ENCODE measurements at places on chromosomes 4 and X.

- no peak for DNase-seq
Observed at GRCh38 chr4:173024203-173024602, 144.4 kb upstream of the GALNT7 start.

DNA sequence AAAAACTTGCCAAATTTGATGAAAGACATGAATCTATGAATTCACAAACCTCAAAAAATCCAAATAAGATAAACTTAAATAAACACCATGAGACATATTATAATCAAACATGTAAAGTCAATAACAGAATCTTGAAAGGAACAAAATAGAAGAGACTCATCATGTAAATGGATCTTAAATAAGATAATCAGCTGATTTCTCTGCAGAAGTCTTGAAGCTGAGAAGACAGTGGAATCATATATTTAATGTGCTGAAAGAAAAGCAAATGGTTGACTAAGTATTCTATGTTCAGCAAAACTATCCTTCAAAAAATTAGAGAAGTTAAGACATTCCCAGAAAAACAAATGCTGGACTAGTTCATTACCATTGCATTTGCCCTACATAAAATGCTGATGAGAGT lies 215.7 kb upstream of the SPIN4 start:
- DNase-seq, result no peak

GRCh38 chr4:138330531-138330930 lies 88.4 kb upstream of the SLC7A11 start:
- no peak for DNase-seq

- no peak for DNase-seq
Observed at GRCh38 chrX:54659547-54659946, 129.5 kb downstream of the GNL3L start.

DNA sequence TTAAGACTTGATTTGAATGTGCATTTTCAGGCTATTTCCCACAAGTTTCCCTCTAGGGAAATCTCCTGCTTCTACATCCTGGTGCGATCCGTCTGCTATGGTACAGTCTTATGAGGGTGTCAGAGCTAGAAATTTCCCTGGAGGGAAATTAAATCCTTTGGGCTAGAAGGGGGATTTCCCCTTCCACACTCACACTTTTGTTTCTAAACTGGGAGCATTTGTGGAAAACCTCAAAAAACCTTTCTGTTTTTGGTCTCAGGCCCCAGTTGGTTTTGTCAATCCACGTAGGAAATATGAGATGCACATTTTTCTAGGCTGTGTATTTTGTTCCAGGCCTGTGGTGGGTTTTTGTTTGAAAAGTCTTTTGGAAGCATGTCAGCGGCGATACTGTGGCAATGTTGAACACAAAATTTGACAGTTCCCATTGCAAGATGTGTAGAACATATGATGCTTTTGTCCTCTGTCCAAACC lies 17.8 kb downstream of the HMGB3 start:
- DNase-seq, result no peak

DNA sequence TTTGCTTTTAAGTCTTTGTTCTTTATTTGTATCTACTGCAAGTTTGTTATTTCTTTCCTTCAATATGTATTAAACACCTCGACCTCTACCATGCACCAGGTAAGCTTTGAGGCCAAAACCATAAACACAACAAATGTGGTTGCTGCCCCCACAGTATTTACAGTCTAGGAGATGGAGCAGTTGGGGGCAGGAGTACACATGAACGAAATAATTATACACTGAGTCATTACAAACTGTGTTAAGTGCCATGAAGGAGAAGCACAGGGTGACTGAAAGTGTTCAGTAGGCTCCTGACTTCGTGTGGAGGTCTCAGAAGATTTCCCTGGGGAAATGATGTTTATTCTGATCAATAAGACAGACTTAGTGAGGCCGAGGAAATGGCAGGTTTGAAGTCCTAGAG lies 30.3 kb downstream of the SLC25A43 start:
- no peak for DNase-seq

DNA sequence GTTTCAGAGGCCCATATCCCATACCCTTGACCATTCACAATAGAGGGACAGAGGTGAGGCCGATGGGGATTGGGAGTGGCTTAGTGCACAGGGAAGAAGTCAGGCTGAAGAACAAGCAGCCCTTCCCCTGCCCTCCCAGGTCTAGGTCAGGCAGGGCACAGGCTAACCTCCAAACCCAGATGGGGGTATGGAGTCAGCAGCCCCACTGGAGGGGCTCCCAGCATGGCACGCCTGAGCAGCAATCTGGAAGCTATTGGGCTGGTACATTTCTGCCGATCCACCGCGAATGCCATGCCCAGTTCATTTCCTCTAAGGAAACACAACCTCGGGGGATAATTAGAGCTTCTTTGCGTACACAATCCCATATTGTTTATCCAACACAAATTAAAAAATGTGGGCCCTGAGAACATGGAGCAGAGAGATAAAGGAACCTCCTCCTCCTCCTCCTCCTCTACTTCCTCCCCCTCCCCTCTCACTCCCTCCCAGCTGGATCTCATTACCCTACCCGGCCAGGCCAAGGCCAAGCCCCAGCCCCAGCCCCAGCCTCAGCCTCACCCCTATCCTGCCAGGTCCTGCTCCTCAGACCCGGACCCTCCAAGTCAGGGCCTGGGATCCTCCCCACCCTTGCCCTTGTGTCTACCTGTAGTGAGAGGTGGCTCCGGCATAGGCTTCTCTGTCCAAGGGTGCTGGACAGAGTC lies 83.0 kb downstream of the PJA1 start:
- DNase-seq, result no peak

DNA sequence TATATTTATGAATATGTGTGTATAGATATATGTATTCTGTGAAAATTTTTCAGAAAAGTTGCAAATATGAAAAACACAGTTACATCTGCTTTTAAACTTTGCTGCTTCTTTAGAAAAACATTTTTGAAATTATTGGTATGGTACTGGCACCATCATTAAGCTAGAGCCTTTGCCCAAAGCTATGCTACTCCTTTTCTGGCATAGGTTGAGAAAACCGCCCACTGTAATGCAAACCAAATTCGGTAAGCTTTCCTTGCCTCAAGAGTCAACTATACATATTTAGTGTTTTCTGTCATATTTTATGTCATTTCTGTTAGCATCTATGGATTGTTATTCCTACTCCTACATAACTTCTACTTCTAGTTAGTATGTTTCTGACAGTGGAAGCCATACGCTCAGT lies 50.7 kb downstream of the ANTXR2 start:
- no peak for DNase-seq

DNA sequence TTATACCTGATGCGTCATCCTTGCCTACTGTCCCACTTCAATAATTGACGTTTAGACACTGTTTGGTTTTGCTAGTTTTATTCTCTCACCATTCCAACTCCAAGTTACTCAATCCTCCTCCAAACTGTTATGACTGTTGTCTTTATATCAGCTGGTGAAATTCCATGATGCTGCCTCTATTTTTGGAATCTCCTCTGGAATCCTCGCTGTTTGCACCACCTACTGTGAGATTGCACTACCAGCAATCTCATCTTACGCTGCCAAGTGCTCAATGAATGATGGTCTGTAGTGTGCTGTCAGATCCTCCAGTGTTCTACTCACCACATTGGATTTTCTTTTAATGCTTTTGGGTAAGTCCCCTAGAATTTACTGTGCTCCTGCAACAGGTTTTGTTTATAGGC lies 13.2 kb upstream of the PCDH18 start:
- no peak for DNase-seq

- no peak for DNase-seq
Observed at GRCh38 chr4:14865804-14866203, 136.5 kb upstream of the CPEB2 start.

DNA sequence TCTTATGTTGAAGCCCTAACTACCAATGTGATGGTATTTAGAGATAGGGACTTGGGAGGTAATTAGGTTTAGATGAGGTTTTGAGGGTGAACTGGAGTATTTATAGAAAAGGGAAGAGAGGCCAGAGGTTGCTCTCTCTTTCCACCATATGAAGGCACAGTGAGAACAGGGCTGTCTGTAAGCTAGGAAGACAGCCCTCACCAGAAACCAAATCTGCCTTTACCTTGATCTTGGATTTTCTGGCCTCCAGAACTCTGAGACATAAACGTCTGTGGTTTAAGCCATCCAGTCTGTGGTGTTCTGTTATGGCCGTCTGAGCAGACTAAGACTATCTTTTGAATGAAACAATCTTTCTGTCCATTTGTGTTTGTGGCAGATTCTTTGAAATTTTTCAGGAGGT lies 223.7 kb downstream of the PDHA2 start:
- no peak for DNase-seq

- no peak for DNase-seq
Observed at GRCh38 chr4:95409750-95410149, 139.0 kb downstream of the UNC5C start.

- no peak for DNase-seq
Observed at GRCh38 chr4:81773557-81773956, 301.9 kb upstream of the RASGEF1B start.

- DNase-seq, result no peak
Observed at GRCh38 chr4:83231620-83232076, 53.0 kb downstream of the COQ2 start.

DNA sequence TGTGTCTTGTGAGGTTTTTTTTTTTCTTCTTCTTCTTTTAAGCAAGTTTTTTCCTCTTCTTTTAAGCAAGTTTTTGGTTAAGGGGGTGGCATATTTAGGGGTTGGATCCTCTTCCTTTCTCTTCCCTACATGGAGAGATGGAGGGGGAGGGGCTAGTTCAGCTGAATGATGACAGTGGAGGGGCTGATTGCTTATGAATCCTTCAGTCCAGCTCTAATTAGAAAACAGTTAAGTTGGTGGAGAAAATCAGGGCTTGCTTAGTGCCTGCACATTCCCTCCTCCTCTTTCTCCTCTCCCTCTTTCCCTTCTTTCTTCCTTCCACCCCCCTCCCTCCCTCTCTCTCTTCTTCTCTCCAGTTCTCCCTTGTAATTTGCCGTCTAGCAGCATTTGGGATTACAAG lies 4.4 kb upstream of the HAND2 start:
- no peak for DNase-seq

DNA sequence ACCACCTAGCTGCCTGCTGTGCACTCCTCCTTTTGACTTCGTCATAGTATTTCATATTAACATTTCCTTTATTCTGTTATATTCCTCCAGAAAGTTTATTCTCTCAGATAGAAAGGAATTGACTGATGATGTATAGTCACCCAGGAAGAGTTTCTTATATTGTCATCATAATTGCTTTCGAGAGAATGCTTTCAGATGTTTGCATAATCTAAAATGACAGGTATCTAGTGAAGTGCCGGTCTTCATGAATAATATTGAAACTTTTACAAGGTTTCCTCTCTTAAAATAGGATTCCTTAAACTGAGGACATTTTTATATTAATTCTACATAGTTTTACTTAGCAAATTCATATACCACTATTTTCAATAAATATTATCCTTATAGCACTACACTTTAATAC lies 10.1 kb downstream of the SEC24D start:
- DNase-seq, result no peak

DNA sequence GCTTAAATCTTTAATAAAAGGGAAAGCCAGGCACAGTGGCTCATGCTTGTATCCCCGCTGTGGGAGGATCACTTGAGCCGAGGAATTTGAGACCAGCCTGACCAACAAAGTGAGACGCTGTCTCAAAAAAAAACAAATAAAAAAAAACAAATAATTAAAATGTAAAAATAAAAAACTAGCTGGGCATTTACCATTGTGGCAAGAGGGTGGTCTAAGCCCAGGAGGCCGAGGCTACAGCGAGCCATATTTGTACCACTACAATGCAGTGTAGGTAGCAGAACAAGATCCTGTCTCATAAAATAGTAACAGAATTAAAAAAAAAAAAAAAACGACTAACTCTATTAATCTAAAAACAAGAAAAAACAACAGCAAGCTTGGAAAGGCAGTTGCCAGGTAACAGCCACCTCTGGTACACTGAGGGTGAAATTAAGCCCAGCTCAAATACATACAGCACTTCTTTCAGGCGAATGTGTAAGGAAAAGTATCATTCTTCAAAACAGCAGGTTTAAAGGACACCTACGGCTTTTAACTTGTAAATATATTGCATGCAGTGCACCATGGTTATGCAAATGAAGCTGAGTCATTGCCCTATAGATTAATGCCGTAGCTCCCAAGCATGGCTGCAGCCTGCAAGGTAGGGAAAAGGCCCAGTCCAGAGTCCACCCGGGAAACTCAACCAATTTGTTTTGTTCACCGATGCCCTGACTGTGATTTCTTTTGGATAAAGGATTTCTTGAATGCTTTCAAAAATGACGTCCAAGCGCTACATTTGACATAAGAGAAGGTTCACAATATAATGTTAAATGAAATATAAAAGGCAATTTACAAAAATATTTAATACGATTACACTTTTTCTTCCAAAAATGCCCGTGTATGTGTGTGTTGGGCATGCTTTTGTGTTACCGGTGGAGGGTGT lies 14.5 kb upstream of the TXLNG start:
- no peak for DNase-seq

DNA sequence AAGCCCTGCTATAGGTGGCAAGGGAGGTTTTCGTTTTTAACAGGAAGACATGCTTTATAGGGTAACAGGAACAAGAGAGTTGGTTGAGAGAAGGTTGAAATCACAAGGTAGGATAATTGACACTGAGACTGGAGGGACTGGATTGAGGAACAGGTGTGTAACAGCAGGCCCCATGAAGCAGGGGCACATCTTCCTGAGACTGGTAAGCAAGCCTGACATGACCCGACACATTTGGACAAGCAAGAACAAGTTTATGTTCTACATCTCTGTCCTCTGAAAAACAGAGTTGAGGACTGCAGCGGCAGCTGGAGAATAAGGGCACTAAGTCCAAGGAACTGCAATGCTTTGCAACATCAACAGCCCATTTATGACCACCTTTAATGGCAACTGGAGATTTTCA lies 5.2 kb downstream of the RPS4X start:
- no peak for DNase-seq

GRCh38 chrX:147953976-147954375 lies 27.2 kb upstream of the FMR1NB start:
- no peak for DNase-seq

- DNase-seq, result no peak
Observed at GRCh38 chr4:164439037-164439436, 314.9 kb upstream of the SMIM31 start.

GRCh38 chrX:1163231-1163630 lies 49.2 kb downstream of the CRLF2 start:
- no peak for DNase-seq

- DNase-seq, result no peak
Observed at GRCh38 chr4:1312821-1313640, 23.3 kb downstream of the MAEA start.

- DNase-seq, result no peak
Observed at GRCh38 chrX:24298191-24298590, 15.7 kb downstream of the SUPT20HL2 start.

GRCh38 chr4:157929486-157929885 lies 243.3 kb downstream of the GASK1B start:
- no peak for DNase-seq

GRCh38 chr4:165864271-165864670 lies 8.8 kb upstream of the TLL1 start:
- DNase-seq, result no peak
